GOT3 (cell line): ENCODE measurements at places on chromosomes 2 and 18.

GRCh38 chr2:207468488-207468887 is 61.3 kb upstream of the CREB1 start:
- no peak for DNase-seq

- DNase-seq: no peak
Measured at GRCh38 chr18:26940744-26941398, 75.4 kb upstream of the AQP4 start.

- DNase-seq: peak; percentile 12
Measured at GRCh38 chr2:175004980-175005732, at the start of gene CHN1. TSS of gene CHN1 (minus strand) at chr2:175005381. CDS start at chr2:175004912, 469 bp downstream.

GRCh38 chr2:102591491-102592045 is 27.8 kb upstream of the SLC9A2 start:
- no peak for DNase-seq

- no peak for DNase-seq
Measured at GRCh38 chr2:18474700-18475099, 85.8 kb downstream of the RDH14 start.

GRCh38 chr2:187982668-187983067 is 309.0 kb upstream of the GULP1 start:
- DNase-seq: no peak

GRCh38 chr18:8478166-8478967 is 130.9 kb upstream of the RAB12 start:
- no peak for DNase-seq

DNA sequence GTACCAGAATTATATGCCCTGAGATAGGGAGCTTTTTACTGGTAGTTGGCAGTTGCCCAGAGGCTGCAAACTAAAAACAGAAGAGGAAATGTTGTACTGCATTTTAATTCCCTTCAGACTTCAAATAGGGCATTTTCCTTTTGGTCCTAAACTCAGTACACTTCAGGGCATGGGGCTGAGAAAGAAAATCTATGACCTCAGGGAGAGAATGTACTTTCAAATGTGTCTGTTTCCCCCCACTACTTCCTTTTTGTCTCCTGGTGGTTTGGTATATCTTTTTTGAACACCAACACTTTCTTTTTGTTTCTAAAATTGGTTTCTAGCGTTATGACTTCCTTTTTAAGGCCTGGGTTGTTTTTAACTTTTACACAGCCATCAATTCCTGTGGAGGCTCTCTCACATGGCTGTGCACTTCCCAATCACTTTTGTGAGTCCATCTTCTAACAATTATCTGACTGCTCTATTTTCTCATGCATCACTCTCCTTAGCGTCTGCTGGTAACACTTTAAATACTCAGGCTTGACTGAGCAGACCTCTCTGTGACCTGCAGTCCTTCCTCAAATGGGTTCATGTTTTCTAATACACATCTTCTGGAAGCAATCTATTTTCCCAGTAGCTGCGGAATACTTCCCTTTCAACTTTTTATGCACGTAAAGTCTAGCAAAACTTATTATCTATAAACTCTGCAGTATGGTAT is 596.0 kb downstream of the LRP1B start:
- DNase-seq: no peak

DNA sequence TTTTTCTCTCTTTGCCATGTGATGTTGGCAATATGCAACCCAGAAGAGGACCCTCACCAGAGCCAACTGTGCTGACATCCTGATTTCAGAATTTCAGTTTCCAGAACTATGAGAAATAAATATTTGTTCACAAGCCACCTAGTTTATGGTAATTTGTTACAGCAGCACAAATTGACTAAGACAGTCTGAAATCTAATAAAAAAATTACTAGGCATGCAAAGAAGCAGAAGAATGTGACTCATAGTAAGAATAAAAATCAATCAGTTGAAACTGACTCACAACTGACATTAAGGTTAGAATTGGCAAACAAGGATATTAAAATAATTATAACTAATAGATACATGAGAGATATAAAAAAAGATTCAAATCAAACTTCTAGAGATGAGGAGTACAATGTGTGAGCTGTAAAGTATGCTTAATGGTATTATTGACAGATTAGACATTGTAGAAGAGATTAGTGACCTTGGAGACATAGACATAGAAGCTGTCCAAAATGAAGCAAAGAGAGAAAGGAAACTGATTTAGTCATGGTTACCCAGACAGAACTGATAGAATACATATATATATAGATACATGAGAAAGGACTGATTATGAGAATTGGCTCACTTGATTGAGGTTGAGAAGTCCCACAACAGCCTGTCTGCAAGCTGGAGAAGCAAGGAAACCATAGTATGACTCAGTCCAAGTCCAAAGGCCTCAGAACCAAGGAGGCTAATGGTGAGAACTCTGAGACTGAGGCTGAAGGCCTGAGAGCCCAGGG is 27.8 kb upstream of the TTC39C start:
- DNase-seq: no peak

DNA sequence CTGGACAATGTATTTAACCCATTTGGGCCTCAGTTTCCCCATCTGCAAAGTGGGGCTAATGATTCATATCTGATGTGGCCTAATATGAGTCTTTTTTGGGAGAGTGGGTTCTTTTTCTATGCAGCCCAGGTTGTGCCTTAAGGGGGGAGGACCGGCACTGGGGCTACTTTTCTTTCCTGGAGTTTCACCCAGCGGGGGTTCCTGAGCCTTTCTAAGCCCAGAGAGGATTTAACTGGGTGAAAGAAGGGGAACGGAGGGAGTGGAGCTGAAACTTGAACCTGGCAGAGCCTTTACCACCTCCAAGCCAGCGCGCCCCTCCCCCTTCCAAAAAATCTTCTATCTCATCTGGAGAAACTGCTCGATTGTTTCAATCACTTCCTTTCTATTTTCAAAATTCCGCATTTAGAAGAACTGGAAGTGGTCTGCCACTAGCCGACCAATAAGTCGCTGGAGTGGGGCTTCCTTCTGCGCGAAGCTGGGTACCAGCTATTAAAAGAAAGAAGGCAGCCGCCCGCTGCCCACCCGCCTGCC is 205.0 kb upstream of the SMAD2 start:
- DNase-seq: no peak

DNA sequence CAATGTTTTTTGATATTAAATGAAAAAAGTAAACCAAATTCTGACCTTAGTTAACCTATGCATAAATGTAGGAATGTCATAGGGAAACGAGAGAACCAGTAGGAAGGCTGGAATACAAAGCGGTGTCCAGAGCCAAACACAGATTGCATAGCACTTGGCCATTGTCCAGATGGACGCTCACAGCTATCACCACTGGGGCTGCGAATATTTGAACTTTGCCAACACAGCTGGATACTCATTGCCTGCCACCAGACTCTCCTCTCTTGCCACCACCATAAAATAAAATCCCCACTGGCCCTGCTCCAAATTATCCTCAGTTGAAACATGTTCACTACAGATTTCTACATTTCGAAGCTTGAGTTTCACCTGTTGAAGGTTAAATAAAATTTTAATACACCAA is 159.3 kb upstream of the GULP1 start:
- DNase-seq: no peak
